ENCODE measurements at places on chromosomes 3 and 15. TPM values are rescaled to one million over a fixed set of nuclear protein-coding genes. Genes with fewer than 3 reads are reported as not detected.

GRCh38 chr3:51382947-51383578 lies 2.0 kb upstream of the MANF start:
- no peak for DNase-seq
- no peaks in the 10 kb centered on the region for H3K36me3 ChIP-seq
- H3K27me3 ChIP-seq, result no peaks in the 10 kb centered on the region
- H3K27ac ChIP-seq, result no peak overlapping the region
- peaks cover 2% of the 10 kb centered on the region for H3K4me1 ChIP-seq
- H3K4me3 ChIP-seq, result no peak overlapping the region

DNA sequence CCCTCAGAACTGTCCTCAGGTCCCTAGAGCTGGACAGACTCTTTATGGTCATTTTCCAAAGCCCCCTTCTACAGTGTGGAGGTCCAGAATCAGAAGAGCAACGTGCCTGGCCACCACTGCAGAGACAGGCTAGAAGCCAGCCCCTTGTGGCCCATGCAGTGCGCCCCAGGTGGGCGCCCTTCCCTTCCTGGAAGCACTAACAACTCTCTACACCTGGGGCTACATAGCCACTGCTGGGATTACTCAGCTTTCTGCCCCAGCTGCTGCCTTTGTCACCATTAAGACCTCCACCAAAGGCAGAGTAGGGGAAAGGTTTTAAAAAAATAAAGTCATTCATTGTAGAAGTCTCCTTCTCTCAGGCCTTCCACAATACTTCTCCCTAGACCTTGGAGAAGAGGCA lies 2.3 kb downstream of the RASGRP1 start:
- DNase-seq, result no peak
- H3K4me3 ChIP-seq, result no peak overlapping the region
- no peaks in the 10 kb centered on the region for H3K36me3 ChIP-seq
- no peaks in the 10 kb centered on the region for H3K4me1 ChIP-seq
- no peaks in the 10 kb centered on the region for H3K27me3 ChIP-seq

Gene CX3CR1
- total RNA-seq, result 0.94 TPM

Gene SCG5
- total RNA-seq, result 2.6 TPM

Gene GRIP2
- total RNA-seq, result 8.6 TPM
